ENCODE measurements at places on chromosomes 4 and X.

DNA sequence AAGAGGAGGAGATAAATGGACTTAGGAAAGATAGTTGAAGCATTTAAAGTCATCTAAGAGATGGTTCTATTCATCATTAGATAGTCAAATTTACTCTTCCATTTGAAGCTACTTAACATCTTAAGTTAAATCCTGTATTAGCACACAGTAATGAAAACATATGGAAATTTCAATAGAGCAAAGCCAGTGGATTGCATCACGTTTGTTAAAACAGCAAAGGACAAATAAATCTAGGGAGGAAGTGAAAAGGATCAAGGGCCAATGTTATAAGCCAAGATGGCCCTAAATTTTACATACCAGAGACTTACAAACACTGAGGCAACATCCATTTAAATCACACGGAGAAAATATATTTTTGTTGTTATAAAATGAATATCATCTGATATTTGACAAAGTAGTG lies 602.8 kb downstream of the INPP4B start:
- DNase-seq = no peak

- DNase-seq = no peak
Measured at GRCh38 chrX:118655561-118656246, 71.7 kb upstream of the IL13RA1 start.

DNA sequence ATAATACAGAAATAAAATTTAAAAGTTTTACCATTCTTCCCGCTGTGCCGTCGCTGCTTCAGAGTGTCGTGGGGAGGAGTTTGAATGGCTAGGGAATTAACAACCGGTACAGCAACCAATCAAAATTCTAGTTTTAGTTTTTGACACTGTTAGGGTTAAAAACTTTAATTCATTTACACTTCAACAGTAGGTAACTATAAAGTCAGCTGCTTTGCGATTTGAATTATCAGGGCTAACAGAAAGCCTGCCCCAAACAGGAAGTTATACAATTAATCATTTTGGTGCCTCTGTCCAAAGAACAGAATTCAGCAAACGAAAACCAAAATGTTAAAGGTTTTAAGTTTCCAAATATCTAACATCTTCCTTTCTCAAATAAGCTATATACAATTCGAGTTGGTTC lies 2.3 kb downstream of the HNRNPD start:
- no peak for DNase-seq

DNA sequence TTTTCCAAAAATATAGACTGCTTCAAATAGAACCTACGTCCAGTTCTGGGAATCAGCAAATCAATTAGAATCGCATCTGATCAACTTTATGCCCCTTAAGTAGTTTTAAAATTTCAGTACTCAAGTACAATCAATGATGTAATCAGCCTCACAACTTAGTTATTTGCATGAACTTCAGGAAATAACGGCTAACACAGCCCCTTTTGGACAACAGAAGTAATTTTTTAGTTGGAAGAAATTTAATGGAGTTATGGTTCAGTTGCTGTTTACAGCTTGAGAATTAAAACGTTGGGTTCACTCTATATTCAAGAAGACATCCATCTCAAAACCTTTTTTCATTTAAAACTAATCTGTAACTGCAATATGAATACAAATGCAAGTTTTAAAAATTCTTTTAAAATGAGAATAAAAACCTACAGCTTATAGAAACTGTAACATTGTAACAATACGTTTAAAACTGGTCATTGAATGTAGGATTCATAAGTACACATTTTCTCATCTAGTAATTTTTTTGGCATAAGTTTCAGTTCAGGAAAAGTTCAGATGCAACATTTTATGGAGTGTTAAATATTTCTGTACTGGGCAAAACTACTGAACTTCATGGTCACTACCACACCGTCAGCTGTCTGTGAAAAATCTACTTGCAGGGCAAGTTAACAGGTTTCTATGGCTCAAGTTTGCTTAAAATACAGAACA lies 956 bp downstream of the TAPT1 start:
- DNase-seq = peak; percentile 20

- DNase-seq = no peak
Measured at GRCh38 chr4:1615786-1616556, 68.1 kb downstream of the FAM53A start.

GRCh38 chr4:109094056-109094455 lies 208.4 kb downstream of the COL25A1 start:
- no peak for DNase-seq

DNA sequence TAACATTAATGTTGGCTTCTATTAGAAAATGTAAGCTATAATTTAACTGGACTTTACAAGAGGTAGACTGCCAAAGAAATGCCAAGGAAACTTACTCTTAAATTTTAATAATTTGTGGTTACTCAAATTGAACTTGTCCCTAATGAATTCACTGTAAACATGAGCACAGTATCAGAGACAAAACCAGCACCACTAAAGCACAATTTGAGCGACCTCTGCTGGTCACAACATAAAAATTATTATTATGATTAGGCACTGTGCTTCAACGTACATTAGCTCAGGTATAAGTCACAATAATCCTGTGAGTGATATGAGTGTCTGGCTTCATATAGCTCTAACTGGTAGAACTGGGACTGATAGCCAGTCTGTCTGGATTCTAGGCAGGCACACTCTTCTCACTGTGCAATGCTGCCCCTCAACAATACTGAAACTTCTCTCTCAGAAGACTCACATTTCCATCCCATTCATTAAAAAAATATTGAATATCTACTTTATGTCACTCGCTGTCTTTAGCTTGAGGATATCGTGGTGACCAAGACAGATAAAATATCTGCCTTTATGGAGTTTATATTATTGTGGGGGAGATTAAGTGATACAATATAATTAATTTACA lies 8.0 kb downstream of the NUDT6 start:
- no peak for DNase-seq

DNA sequence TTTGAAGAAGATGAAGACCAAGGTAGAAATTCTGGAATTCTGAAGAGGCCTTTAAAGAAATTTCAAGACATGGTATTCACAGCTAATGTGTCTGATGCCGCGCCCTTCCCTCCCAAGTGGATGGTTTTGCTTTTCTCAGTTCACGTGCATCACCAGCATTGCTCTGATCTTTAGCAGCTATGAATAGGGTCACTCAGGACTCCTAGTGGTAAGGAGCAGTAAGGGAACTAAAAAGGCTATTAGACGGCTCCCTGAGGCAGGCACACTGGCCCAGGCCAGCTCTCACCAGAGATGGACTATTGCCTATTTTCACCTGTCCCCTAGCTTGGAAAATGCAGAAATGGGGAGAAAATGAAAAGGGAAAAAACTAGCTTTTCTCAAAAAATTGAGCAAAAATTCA lies 447.5 kb upstream of the RASGEF1B start:
- no peak for DNase-seq
